Muscle of back (tissue), 13 donors: ENCODE measurements at places on chromosomes 2 and 18.

DNA sequence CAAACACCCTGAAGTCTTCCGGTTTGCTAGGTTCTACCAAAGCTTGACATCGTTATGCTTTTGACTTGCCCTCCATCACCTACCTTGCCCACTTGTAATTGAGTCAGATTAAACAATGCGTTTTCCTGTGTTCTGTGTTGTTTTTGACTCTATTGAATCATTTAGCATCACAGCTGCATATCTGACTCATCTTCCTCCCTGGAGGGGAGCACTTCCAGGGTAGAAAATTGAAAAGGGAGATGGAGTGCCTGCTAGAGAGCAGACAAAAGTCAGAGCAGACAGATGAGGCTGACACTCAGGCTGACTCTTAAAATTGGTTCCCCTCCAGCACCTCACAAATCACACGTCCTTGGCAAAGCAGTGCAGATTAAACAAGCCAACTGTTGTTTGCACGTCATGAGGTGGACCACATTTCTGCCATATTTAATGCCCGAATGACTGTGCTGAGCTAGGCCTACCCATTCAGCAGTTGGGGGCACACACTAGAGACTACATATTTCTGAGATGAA lies 2.2 kb downstream of the MPP4 start:
- DNase-seq: peak; percentile 65

DNA sequence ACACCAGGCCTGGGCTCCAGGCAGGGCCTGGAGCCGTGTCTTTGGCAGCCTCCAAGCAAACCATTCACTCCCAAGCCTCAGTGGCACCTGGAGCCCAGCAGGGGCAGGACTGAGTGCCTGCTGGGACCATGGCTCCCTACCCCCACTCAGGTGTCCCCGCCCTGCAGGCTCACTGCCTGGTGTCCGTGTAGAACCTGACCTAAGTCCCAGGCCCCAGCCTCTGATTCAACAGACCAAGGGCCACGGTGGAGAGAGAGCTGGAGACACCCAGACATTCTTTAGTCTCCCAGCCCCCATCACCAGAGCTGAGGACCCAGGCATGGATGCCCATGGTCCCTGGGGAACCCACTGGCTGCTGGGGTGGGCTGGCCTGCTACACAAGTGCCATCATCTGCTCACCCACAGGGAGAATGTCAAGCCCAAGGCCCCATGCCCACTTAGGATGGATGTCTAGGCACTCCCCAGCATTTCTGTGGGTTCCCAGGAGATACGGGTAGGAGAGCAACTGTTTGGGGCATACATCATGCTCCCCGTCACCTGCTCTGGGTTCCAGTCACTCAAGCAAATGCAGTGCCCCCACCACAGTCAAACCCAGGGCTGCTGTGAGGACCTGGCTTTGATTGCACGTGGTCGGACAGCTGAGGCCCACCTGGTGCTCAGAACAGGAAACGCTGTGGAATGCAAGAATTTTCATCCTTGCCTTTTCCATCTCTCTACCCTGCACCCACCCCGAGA lies 42.9 kb upstream of the ATG16L1 start:
- no peak for DNase-seq

GRCh38 chr2:219531639-219532377 lies 11.8 kb downstream of the CHPF start:
- no peak for DNase-seq

- DNase-seq: no peak
Observed at GRCh38 chr2:239586651-239587310, 186.0 kb upstream of the HDAC4 start.

DNA sequence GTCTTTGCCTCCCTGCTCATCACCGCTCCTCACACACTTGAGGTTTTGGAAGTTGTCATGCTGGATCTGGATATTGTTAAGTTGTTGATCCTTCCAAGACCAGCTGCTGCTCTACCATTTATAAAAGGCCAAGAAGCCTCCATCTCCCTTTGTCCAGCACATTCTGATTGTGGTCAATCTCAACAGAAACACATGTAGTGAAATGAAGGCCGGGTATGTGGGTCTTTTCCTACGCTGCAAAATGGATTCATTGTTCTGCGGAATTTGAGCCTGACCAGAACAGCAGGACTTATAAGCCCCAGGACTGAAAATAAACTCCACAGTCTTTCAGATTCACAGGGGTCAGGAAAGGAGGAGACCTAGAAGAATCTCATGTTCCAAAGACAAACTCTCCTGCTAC lies 238.4 kb downstream of the CMPK2 start:
- no peak for DNase-seq

GRCh38 chr2:184835398-184835715 lies 237.0 kb downstream of the ZNF804A start:
- DNase-seq: no peak

GRCh38 chr18:28794459-28795245 lies 617.7 kb upstream of the CDH2 start:
- DNase-seq: peak; percentile 42

DNA sequence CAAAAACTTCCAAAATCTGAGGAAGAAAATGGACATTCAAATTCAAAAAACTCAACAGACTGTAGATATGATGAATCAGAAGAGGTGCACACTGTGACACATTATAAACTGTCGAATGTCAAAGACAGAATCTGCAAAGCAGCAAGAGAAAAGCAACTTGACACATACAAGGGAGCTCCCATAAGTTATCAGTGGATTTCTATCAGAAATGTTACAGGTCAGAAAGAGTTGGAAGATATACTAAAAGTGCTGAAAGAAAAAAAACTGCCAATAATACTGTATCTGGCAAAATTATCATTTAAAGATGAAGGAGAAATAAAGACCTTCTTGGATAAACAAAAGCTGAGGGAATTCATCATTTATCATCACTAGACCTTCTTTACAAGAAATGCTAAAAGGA lies 102.7 kb downstream of the CAMKMT start:
- no peak for DNase-seq

DNA sequence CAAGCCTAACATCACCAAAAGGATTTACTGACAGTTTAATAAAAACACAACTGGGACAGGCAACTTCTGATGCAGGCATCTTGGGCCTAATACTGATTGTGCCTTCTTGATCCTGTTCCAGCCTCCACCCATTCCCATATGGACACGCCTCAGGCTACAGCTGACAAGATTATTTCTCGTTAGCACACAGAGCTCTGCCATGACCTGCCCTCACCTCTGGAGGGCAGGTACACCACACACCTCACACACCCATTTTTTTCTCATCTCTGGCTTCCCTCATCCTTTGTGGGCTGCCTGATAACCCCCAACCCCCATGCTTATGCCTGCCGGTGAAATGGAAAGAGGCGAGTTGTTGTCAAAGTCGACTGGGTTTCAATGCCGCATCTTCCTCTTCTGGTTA lies 147.0 kb downstream of the ANTXR1 start:
- DNase-seq: no peak

DNA sequence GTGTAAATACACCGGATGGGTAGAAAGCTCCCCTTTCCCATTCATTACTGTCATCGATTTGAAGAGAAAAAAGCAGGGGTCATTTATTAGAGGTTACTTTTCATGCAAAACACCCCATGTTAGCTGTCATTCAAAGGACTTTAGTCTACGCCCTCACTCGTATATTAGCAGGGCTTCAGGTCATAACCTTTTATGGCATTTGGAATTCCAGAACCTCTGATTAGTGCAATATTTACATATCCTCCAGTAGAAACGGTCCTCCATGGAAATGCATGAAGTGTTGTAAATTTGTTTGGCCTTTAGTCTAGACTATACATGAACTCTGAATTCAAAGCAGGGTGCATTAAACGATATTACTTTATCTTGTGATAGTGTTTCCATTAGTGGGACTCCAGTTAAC lies 180.5 kb downstream of the ZNF516 start:
- no peak for DNase-seq

DNA sequence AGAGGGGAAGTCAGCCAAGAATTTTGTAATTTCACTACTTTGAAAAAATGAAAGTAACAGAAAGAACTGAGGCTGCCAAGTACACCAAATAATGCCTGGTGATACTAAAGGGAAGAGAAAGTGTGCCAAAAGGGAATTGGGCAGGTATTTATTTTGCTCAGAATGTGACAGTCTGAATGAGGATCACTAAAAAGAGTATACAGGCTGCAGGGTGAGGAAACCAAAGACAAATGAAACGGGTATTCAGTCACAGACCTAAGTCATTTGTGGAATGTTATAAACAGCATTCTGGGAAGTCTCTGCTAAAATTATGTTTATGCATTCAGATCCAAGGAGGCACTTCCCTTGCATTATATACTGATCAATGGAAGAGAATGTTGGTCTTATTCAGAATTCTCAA lies 418.6 kb upstream of the SLC39A10 start:
- peak; percentile 37 for DNase-seq

DNA sequence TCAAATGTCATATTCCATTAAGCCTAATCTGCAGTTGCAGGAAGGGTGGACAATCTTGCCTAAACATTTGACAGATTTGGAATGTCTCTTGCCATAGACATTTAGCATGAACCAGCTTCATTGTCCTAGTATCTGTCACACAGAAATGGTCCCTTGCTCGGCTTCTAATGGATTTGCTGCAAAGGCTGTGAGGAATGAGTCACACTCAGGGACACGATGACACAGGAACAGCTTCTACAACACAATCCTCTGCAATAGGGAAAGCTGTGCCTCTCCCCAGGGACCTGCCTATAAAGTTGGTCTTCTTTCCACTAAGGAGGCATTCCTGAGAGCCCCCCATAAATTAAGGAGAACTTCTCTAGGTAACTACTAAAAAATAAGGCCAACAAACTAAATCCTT lies 155.1 kb upstream of the L3MBTL4 start:
- DNase-seq: no peak

GRCh38 chr2:181036445-181036844 lies 56.0 kb downstream of the UBE2E3 start:
- no peak for DNase-seq

DNA sequence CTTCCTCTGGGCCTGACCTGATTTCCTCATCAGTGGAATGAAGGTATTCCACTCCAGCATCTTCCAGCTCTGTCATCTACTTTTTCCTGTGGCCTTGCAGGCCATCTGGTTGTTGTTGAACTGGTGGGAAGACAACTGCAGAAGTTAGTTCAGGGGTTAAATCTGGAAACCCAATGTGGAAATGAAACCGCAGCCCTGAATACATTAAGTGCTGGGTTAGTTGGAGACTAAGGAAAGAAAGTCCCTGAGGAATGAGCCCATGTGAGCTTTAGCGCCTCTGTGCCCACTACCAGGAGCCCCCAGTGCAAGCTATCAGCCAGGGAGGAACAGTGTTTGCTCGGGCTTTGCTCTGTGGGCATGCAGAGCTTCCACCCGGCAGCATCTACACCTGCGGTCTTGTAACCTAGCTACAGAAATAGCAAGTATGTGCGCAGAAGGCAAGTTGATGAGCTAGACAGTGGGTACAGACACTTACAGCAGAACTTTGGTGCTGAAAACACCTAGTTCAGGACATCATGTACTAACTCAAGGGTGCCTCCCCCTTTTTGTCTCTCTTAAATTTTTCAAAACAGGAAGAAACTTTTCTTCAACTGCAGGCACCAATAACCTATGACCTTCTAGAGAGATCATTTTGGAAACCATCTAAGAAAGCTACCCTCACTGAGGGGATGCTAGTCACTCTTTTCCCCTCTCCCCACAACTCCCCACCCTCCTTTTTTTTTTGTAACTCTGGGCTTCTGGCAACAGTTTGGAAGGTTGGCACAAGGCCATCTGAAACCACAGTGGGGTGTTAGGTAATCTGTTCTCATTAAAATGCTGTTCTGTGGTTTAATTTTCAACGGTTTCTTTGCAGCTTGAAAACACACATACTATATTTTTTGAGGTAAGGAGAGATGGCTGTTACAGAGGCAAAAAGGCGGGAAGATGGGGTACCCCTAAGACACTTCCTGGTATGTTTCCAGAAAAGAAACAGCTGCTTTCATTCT lies 18.3 kb upstream of the CXCR4 start:
- DNase-seq: peak; percentile 27

DNA sequence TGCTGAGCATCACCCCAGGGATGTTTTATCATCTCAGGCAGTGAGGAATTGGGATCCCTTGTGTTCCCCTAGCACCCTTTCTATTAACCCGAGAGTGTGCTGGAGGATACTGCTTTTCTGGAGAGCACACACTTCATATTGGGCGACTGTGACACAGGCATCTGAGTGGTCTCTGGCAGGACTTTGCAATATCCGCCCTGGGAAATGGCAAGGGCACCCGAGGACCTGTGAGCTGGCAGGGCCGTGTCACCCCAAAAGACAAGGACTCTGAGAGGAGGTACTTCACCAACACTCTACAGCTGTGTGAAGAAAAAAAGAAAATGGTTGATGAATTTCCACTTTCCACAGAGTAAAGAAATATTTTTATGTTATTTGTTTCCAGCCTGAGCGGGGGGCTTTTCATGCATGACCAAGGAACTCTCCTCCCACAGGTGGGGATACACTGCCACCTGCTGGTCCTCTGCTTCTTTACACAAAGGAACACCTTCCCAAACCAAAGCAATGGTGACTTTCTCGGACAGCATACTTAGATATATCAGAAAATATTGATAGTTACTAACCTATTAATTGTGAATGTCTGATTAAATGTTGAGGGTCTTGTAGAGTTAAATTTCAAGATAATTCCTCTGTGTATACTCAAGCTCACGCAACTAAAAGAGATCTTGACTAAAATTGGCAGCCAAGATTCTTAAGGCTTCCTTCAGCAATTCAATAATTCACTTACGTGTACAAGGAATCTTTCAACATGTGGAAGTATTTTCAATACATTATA lies 45.9 kb upstream of the REG3G start:
- peak; percentile 67 for DNase-seq

GRCh38 chr2:231250146-231250545 lies 51.7 kb downstream of the ARMC9 start:
- no peak for DNase-seq

- no peak for DNase-seq
Observed at GRCh38 chr2:105323111-105323510, 6.4 kb downstream of the TGFBRAP1 start.

GRCh38 chr2:127176371-127177311 lies 43.5 kb downstream of the CYP27C1 start:
- no peak for DNase-seq

- no peak for DNase-seq
Observed at GRCh38 chr18:77082316-77082955, 50.1 kb downstream of the MBP start.

- DNase-seq: no peak
Observed at GRCh38 chr2:126788652-126789051, 110.0 kb upstream of the TEX51 start.
